ENCODE measurements at places on chromosomes 12 and 14. TPM values are rescaled to one million over a fixed set of nuclear protein-coding genes. Genes with fewer than 3 reads are reported as not detected.

DNA sequence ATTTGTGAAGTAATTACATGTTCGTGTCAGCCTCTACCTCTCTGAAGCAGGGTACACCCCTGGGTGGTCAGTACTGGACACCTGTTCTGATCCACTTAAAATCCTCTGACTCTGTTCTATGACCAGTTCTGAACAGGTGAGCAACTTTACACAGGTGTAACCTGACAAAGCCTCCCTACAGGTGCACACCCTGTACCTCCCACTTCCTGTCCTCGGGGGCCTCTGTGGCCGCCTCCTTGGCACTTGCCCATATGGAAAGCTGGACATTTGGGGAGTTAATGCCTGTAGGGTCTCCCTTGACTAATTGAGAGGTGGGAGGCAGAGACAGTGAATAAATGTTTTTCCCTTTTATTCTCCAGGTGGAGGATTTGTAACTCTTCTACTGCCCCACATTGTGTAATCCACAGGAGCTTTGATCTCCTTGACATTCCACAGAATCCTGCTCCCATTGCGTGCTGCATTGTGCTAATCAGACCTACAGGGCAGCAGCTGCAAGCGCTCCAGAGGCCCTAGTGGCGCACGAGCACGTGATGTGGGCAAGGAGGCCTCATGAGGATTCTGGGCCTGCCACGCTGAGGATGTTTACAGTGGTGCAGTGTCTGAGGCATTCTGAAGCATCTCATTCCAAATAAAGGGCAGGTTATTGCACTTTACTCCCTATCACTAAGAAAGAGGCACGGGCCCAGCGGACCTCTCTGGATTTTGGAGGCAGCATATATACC is 45.8 kb upstream of the BATF start:
- DNase-seq = no peak

GRCh38 chr12:3988519-3989217 is 115.5 kb upstream of the PARP11 start:
- DNase-seq = no peak

DNA sequence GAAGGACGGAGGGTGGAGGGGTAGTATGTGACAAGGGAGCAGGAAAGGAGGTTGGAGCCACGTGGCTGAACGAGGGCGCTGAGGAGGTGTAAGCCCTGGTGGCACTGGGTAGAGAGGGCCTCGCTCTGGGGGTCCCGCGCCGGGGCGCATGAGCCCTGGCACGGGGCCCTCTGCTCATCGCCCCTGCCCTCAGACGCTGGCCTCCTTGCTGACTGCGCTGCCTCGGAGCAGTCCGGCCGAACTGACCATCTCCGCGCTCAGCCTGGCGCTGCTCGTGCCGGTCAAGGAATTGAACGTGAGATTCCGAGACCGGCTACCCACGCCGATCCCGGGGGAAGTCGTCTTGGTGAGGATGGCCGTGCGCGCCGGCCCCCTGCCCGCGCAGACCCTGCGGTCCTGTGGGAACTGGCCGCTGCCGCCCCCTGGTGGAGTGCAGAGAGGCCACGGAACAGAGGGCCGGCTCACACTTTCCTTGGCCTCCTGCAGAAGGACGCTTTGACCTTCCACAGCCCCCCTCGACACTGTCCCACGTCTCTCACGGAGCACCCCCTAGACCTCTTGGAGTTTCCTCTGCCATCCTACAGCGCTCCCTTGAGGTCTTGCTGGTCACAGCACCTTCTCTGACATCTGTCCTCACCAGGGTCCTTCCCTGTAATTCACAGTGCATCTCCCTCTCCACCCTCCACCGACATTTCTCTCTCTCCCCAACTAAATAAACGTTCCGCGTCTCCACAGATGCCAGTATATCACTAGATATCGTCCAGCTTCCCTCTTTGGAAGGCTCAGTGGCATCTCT is 10.5 kb downstream of the ARHGEF25 start:
- DNase-seq = peak; percentile 80

DNA sequence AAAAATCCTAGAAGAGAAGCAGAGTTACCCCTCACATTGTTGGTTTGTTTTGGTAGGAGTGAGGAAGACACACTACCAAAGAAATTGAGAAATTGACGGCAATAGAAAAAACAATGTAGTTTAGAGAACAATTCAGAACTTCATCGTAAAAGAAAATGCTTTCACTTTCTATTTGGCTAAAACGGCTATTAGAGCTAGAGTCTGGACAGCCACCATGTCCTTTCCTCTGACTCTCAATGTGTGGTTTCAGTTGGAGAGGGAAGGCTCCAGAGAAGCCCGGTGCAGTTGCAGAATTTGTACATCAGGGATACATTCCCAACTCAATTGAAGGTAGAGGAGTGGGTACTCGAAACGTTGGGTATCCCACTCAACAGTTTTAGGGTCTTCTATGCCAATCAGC is 535.3 kb downstream of the GALC start:
- no peak for DNase-seq

- no peak for DNase-seq
These were observed 38.1 kb upstream of the FBRSL1 start for GRCh38 chr12:132451836-132452195.

DNA sequence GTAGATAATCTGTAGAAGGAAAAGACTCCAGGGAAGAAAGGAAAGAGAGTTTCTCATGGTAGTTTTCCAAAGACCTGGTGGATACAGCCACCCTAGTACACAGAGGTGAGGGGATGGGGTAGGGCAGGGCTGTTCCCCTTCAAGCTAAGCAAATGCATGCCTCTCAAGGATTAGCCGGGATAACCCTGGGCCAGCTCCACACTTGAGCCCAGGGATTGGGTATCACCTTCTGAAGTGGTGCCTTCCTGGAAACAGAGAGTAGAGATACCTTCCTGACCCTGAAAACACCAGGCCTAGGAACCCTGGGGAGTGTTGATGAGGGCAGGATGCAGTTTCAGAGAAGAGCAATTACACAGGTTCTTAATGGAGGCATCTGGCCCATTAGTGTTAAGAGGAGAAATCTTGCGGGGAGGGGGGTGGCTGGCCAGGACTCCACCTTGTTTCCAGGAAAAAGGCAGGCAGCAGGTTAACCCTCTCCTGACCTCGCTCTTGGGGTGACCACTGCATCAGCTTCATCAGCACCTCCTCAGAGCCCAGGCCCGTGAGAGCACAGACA is 106.9 kb upstream of the TMEM233 start:
- no peak for DNase-seq

GRCh38 chr12:122395319-122395718 is 27.1 kb downstream of the CLIP1 start:
- no peak for DNase-seq

GRCh38 chr14:81478446-81478845 is 55.2 kb downstream of the SEL1L start:
- DNase-seq = no peak

- no peak for DNase-seq
These were observed 522.9 kb downstream of the FLRT2 start for GRCh38 chr14:86052868-86053267.

GRCh38 chr14:105168496-105168978 is at the start of gene JAG2:
Gene JAG2 (minus strand): TSS chr14:105168776. CDS start chr14:105168420, 356 bp downstream.
- peak; percentile 78 for DNase-seq

DNA sequence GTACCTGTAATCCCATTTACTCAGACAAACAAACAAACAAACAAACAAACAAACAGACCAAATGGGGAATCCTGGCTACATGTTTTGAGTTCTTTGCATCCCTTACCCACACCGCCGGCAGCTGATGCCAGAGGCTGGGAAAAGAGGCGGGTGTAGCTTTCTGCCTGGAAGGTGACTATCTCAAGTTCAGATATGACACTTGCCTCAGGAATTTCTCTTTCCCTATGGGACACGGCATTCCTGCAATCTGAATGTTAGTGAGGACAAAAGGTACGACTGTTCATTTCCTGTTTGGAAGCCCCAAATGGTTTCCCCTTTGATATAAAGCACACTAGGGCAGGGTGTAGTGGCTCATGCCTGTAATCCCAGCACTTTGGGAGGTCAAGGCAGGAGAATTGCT is 2.9 kb downstream of the MYL2 start:
- no peak for DNase-seq

DNA sequence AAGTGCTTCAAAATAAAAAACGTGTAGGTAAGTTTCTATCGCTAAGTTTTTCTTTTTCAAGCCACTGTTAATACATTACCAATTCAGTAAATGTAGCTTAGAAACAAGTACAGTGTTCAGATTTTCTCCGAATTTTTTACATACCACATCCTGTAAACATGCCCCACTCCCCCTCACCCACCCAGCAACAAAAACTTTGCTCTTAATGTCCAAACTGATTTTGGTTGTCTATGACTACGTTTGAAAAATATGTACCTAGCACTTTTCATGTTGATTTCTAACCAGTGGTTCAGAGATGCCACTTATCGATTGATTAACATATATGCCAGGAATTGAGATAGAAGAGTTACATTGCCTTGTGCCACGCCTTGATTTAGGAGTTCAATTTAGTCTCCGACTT is 663 bp upstream of the LIN7A start:
- no peak for DNase-seq

DNA sequence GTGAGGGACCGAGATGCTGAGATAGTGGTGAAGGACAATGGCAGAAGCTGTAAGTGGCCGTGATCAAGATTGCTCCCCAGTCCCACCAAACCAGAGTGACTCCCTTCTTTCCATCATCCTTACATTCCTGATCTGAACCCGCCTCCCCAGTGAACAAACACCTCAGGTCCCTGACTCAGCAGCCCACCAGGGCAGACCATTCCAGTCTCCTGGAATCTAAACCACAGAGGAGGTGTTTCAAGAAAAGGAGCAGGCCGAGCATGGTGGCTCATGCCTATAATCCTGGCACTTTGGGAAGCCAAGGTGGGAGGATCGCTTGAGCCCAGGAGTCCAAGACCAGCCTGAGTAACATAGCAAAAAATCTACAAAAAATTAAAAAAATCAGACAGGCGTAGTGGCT is 6.6 kb downstream of the ERBB3 start:
- no peak for DNase-seq

DNA sequence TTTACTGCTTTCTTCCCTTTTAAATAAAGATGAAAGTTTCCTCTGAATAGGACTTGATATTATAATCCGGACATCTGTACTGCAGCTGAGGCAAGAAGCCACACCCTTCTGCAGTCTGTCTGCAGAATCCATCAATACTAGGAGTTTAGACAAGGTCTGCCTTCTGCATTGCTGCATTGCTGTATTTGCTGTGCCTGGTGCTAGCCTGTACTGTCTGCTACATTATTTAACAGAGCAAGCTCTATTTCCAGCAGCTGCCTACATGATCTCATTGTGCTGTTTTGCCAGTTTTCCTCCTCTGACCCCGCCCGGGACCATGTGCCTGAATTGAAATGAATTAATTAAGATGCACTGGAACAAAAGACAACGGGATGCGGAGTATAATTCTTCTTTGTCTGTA is 1.7 kb downstream of the TUBA1A start:
- DNase-seq = peak; percentile 66

DNA sequence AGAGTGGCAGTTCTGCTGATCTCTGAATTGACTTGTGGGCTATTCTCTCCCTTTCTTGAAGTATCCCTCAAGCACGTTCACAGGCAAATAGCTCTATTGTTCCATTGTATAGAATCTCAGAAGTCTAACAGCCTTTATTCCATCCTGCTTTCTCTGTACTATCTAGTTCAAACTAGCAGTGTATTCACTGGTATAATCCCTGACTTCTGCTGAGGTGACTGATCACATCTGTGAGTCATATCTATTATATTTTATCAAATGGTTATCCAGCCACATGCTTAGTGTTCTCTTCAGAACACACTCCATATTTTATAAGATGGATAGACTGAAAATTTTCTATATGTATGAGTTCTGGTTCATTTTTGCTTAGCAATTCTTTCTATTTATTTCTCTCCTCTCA is 866.1 kb downstream of the C12orf50 start:
- DNase-seq = no peak

DNA sequence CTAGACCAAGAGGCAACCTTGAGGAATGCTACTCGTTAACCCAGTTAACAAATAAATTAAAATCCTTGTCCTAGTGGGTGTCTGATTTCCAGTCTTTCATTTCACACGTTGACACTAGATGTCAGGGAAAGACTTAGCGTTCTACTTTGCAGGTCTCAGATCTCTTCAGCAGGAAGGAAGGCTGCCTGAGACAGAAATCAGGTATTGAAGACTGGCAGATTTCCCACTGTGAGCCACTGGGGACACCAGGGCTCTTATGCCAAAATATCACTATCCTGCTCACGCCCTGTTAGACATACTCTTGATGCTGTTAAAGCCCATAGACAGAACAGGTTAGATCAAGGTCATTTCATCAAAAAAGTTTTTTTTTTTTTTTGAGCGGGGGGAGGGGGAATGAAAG is 33.0 kb downstream of the EMP1 start:
- DNase-seq = no peak

DNA sequence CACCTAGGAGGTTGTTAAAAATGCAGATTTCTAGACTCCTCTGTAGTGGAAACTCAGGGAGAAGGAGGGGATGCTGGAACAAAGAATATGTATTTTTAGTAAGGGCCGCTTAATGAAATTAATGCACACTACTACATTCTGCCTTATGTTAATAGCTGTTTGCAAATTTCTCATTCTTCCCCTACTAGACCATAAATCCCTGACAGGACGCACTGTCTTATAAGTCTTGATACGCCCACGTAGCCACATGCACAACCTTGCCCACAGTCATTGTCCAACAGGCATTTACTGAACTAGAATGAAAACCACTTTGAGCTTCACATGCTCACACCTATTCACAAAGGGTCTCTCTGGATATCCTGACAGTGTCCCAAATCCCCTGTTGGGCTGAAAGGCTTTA is 10.5 kb downstream of the KRT2 start:
- no peak for DNase-seq

DNA sequence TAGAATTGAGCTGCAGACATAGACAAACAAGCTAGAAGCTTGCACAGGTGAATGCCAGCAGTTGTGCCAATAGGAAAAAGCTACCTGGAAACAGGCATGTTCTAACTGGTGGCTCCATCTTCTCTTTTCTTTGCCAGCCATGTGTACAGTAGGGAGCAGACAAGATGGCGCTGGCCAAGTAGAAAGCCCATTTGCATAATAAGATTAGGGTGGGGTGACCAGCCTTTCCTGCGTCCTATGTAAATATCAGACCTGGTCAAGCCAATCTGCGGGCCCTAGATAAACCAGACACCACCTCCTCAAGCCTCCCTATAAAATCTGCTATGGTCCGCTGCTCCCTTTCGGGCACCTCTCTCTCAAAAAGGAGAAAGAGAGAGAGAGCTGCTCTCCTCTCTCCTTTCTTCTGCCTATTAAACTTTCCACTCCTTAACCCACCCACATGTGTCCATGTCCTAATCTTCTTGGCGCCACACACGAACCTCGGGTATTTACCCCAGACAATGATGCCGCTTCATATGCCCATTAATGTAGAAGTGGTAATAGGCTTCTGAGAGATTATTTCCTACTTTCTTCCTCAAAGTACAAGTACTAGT is 201.0 kb downstream of the SLC25A21 start:
- no peak for DNase-seq

- no peak for DNase-seq
These were observed 40.5 kb downstream of the PCNX1 start for GRCh38 chr14:70947739-70948138.

The RBM19 gene
- total RNA-seq = 17.2 TPM

The MANSC1 gene
- total RNA-seq = 7.9 TPM

The HPD gene
- total RNA-seq = 2.7 TPM

The CD163L1 gene
- 2.1 TPM for total RNA-seq

The NOS1 gene
- total RNA-seq = 0.19 TPM

The RNASE1 gene
- total RNA-seq = 317 TPM
